NCI-H460 (cell line): ENCODE measurements at places on chromosomes 6 and 20. TPM values are rescaled to one million over a fixed set of nuclear protein-coding genes. Genes with fewer than 3 reads are reported as not detected.

The TBPL1 gene
- total RNA-seq = 68.4 and 79.5 TPM in 2 replicates

The CD93 gene
- total RNA-seq = not detected in 2 replicates

GRCh38 chr6:24547243-24547642 lies 52.5 kb downstream of the ALDH5A1 start:
- no peak for DNase-seq

GRCh38 chr6:154622618-154623336 lies 110.4 kb upstream of the SCAF8 start:
- DNase-seq = no peak

GRCh38 chr6:149264629-149265028 lies 52.9 kb upstream of the TAB2 start:
- no peak for DNase-seq

DNA sequence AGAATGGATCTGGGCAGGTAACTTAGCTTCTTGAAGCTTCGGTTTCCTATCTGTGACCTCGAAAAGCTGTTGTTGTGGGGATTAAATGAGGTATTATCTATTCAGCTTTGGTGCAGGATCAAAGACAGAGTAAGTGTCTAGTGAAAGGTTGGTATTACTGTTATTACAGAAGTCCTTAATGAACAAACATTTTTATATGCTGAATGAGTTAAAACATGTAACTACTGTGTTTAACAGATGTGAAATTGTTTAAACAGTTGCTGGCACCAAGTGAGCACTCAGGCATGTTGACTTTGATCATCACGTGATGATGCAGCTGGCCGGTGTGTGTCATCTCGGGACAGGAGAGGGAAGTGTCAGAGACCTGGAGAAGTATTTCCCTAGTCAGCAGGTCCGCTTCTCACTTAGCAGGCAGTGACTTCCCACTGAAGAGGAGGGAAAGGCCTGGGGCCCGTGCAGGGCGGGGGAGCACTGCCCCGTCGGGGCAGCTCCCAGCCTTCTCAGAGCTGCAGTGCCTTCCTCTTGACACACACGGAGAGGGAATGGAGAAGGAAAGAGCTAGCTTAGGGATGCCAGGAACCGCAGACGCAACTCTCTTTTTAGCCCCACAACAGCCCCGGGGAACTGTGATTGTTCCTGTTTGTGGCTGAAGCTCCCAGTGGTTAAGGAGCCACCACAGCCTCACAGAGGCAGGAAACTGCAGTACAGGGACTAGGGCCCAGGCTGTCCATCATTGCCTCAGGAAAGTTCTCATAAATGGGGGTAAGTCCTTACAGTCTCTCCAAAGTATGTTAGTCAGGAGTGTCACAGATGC lies 18.0 kb downstream of the TUBB2A start:
- no peak for DNase-seq

GRCh38 chr6:89758830-89759229 lies 60.8 kb downstream of the MDN1 start:
- no peak for DNase-seq

DNA sequence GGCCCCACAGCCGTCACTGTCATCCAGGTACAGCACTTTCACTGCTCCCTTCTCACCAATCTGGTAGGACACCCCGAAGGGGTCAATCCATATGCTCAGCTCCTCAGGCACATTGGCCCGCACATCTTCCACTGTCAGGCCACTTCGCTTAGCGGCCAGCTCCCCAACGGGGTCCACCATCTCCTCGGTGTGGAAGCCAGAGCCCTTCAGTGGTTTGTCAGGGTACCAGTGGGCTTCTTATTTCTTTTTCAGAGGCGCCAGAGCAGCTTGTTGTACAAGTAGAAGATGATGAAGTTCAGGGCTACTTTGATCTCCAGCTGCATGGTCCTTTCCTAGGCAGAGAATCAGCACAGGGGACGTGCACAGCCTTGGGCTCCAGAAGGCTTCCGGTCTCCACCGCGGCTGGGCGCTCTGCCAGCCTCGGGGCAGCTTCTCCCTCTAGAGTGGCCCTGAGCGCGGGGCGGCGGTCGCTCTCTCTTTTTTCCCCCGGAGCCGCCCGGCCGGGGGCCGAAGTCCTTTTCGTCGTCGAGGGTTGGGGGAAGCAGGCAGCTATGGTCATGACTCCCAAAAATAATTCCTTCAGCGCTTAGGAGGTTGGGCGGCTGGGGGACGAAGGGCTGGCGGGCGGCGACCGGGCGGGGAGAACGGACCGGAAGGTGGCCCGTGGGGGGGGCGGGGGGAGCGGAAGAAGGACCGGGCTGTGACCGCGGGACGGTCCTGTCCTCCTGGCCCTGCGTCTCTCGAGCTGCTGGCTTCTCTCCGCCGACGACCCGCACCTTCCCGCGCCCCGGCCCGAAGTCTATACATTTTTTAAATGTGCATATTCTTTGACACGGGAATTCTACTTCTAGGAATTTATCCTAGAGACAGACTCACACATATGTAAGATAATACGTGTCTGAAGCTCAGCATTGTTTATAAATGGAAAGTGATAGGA lies 6.5 kb upstream of the ZSCAN9 start:
- DNase-seq = peak; percentile 38

DNA sequence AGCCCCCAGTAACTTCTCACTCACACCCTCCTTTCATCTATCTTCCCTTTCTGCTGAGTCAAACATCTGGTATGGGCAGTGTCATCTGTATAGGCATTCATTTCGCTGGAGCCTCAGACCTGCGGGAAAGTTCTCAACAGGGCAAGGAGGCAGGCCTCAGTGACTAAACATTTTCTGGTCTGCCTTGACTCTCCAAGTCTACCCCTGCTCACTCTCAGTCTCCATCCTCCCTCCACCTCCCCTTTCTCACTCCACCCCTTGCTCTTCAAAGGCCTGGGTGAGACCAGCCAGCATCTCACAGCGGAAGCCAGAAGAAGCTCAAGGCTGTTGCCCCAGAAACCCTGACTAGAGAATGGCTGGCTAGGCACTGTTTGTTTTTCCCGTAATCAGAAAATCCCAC lies 105.0 kb upstream of the BEND6 start:
- DNase-seq = no peak
